ENCODE measurements at places on chromosomes 13 and 19.

DNA sequence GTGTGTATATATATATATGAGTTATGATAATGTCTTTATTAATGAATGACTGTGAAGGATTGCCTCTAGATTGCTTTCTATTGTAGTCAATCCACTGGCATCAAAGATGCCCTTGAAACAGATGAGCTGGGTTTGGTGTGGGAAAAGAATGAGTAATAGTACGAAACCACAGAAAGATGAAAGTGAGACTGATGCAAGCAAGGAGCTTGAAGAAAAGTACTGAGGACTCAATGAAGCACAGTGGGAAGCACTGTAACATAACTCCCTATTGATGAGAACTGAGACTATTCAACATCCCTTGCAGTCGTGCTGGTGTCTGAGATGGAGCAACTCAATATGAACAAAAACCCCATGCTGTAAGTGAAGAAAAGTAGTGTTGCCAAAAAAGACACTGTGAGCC is 1794.2 kb downstream of the SLITRK5 start:
- no peak for DNase-seq

DNA sequence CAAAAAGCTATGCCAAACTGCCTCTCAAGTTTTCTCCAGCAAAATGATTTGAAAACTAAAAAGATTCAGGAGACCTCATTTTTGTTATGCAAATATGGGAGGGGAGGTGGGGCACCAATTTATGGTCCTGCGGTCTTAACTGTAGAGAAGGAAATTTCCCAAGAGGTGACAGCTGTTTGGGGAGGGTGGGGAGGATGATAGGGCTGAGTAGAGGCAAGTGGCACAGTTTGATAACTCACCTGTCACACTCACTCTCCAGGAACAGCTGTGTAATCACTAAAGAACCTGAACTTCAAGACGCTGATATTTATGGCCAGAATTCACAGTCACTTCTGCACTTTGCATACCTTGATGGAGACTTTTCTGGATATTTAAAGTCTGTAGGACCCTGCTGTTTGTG is 232.9 kb upstream of the STARD13 start:
- no peak for DNase-seq

DNA sequence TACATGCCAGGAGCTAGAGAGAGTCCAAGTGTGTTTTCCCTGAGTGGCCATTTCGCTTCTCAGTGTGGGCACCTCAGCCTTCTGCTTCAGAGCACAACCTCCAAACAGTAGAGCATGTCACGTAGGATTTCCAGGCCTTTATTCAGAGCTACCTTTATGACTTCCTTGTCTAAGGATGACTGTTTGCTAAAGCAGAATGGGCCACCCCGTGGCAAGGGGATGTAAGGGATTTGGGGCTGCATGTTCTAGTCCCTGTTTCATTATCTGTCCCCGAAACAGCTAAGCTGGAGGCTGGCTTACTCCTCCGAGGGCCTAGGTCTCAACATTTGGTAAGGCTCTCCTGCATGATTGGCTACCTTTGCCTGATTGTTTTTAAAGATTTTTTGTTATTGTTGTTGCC is 6.0 kb downstream of the RNASEH2B start:
- peak; percentile 25 for DNase-seq

DNA sequence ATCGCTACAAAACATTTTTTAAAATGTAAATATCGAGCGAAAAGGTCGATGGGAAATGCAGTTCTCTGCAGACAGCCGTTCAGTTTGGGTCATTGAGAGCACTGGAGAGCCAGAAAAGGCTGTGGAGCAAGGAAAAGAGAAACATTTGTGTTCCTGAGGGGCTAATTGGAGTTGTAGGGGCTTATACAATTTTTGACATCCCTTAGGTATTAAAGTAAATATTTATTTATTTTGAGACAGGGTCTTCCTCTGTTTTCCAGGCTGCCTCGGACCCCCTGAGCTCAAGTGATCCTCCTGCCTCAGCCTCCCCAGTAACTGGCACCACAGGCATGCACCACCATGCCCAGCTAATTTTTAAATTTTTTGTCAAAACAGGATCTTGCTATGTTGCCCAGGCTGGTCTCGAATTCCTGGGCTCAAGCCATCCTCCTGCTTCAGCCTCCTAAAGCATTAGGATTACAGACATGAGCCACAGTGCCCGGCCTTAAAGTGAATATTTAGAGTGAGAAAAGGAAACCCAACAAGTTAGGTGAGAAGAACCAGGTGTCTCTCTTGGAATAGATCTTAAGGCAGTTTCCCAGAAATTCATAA is 825 bp upstream of the YIF1B start:
- DNase-seq: no peak

DNA sequence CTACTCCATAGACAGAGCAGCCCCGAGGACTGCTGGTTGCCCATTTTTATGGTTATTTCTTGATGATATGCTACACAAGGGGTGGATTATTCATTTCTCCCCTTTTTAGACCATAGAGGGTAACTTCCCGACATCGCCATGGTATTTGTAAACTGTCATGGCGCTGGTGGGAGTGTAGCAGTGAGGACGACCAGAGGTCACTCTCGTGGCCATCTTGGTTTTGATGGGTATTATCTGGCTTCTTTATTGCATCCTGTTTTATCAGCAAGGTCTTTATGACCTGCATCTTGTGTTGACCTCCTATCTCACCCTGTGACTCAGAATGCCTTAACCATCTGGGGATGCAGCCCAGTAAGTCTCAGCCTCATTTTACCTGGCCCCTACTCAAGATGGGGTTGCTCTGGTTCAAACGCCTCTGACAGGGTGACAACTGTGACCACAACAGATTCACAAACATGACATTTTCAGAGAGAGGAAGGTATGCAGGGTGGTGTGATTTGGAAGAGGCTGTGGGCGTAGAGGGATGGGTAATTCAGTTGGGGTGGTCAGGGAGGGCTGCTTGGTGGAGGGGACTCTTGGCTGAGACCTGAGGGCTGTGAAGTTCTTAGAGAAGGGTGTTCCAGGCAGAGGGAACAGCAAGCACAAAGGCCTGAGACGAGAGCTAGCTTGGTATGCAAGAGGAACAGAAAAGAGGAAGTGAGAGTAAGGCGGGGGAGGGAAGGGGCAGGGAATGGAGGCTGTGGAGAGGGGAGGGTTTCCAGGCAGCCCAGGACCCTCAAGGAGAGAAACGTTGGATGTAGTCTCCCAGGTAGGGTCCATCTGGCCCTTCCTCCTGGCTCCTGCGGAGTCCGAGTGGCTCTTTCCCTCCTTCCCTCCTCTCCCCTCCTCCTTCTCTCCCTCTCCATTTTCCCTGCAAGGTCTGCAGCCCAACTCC is 23.5 kb downstream of the FAM187B start:
- DNase-seq: peak; percentile 80

DNA sequence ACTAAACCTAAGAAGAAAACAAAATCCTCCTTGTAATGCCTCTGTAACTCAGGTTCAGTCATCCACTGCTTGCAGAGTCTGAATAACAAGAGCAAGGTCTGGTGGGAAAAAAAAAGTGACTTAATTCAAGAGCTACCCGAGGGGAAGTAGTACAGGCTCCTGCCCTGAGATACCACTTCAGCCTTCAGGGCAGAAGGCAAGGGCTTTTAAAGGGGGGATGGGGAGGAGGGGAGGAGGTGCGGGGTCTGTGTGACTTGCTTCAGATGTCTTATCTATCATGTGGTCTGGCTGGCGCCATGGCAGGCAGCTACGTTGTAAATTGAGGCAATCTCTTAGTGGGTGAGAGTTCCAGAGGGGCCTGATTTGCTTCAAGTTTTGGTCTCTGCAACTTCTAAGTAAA is 66.7 kb downstream of the LRRC63 start:
- DNase-seq: peak; percentile 26

- DNase-seq: no peak
Measured at GRCh38 chr13:100854006-100854405, 179.4 kb upstream of the TMTC4 start.

- DNase-seq: peak; percentile 5
Measured at GRCh38 chr13:20160306-20161274, at the start of gene GJA3. Gene GJA3, minus strand, starts transcription at chr13:20161052. Its CDS starts 17,764 bp downstream, at chr13:20143288.

- no peak for DNase-seq
Measured at GRCh38 chr13:75341028-75341427, 140.9 kb downstream of the TBC1D4 start.

GRCh38 chr13:19181621-19182485 is at the start of gene TUBA3C:
Gene TUBA3C, minus strand, starts transcription at chr13:19181824. Its CDS starts 77 bp downstream, at chr13:19181747.
- no peak for DNase-seq

GRCh38 chr19:29947871-29948270 is 5.8 kb downstream of the URI1 start:
- DNase-seq: no peak

DNA sequence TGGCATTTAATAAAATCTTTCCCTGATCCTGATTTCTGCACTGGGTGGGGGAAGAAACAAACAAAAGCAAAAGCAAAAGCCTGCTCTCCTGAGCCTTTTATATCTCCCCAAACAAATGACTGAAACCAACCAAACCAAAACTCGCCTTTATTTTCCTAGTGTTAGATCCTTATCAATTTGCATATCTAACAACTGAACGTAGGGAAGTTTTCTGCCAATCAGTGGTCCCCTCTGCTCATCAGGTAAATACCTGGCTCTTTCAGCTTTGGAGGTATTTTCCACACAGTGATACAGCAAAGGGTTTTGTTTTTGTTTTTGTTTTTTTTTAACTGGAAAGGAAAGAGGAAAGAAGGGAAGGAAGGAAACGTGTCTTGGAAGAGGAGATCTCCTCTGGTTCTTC is 3.3 kb downstream of the AMER2 start:
- DNase-seq: no peak

GRCh38 chr13:112704308-112705145 is 14.7 kb downstream of the ATP11A start:
- no peak for DNase-seq

- no peak for DNase-seq
Measured at GRCh38 chr13:32142115-32142514, 110.5 kb downstream of the FRY start.

DNA sequence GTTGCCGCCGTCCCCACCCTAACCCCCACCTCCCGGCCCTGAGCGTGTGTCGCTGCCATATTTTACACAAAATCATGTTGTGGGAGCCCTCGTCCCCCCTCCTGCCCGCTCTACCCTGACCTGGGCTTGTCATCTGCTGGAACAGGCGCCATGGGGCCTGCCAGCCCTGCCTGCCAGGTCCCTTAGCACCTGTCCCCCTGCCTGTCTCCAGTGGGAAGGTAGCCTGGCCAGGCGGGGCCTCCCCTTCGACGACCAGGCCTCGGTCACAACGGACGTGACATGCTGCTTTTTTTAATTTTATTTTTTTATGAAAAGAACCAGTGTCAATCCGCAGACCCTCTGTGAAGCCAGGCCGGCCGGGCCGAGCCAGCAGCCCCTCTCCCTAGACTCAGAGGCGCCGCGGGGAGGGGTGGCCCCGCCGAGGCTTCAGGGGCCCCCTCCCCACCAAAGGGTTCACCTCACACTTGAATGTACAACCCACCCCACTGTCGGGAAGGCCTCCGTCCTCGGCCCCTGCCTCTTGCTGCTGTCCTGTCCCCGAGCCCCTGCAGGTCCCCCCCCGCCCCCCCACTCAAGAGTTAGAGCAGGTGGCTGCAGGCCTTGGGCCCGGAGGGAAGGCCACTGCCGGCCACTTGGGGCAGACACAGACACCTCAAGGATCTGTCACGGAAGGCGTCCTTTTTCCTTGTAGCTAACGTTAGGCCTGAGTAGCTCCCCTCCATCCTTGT is 6.4 kb downstream of the YIPF2 start:
- DNase-seq: no peak

DNA sequence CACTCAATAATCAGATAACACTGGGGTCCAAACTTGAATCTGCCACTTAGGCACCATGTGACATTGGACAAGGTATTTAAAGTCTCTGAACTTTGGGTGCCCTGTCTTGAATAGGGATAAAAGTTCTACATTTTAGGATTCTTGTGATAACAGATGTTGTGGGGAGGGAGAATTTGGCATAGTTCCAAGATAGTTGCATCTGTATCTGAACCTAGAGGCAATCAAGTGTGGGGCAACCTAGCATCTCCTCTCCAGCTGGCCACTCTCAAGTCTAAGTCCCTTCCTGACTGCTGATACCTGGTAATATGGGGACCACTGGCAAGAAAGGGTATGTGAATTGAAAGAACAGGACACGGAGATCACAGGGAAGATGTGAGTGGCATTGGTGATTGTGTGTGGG is 256.1 kb downstream of the FOXO1 start:
- DNase-seq: no peak

- peak; percentile 81 for DNase-seq
Measured at GRCh38 chr13:48570216-48570828, 37.4 kb upstream of the RCBTB2 start.

- DNase-seq: no peak
Measured at GRCh38 chr13:30963791-30964190, 31.3 kb downstream of the TEX26 start.

DNA sequence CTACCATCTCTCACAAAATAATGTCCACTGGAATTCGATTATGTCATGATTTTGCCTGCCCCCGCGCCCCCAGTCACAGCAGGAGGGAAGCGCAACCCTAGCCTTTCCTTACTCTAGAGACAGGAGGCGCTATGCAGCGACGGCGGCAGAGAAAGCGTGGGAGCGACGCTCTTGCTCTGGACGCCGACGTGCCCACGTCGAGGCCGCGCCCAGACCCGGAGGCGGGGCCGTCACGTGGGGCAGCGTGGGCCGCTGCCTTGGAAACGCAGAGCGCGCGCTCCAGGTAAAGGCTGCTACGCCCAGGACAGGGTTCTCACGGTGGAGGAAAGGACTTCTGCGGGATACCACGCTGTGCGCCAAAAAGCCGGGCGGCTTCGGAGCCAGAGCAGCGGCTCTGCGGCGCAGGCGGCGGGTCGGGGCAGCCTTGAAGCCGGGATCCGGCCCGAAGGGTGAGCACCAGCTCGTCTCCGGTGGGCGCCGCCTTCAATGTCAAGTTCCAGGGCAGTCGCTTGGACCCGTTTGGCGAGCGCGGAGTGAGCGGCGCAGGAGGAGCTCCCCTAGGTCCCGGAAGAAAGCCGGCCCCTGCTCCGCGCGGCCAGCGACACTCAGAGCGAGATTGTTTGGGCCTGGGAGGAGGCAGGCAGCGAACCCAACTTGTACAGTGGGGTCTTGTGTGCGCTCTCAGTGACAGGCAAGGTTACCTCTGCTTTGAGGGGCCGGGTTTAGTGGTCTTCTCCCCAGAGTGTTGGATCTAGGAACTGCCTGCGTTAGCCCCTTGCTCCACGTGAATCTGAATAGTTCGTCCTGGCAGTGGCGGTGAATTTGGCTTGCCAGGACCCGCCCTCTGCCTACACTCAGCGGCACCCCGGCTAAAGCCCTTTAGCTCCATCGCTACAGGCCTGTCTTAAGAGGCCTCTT is 121.7 kb downstream of the MRPL57 start:
- DNase-seq: peak; percentile 92

GRCh38 chr19:2224754-2225349 is 11.3 kb downstream of the PLEKHJ1 start:
- DNase-seq: no peak

DNA sequence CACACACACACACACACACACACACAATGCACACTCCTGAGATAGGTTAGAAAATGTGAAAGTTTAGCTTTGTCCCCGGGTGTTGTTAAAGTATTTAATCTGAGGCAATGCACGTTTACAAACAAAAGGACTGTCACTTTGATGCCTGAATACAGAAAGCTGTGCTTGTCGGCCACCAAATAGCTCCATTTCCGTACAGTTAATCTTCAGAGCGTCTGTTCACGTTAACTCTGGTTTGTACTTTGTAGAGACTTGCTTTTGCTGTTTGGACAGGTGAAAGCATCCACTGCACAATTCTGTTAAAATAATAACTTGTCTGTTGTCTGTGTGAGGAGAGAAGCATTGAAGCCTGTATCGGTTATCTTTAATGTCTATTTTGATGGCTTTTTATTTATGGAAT is 267.8 kb downstream of the FGF9 start:
- DNase-seq: no peak

GRCh38 chr19:38290631-38291147 is 13.4 kb upstream of the C19orf33 start:
- peak; percentile 12 for DNase-seq

All from inflammatory macrophage treated with lipopolysaccharide for 4 hours (primary cell).